ENCODE measurements at places on chromosomes 7 and 10.

- peak; percentile 78 for ATAC-seq
These were observed 16.2 kb upstream of the ZFAND2A start for GRCh38 chr7:1175967-1176851.

DNA sequence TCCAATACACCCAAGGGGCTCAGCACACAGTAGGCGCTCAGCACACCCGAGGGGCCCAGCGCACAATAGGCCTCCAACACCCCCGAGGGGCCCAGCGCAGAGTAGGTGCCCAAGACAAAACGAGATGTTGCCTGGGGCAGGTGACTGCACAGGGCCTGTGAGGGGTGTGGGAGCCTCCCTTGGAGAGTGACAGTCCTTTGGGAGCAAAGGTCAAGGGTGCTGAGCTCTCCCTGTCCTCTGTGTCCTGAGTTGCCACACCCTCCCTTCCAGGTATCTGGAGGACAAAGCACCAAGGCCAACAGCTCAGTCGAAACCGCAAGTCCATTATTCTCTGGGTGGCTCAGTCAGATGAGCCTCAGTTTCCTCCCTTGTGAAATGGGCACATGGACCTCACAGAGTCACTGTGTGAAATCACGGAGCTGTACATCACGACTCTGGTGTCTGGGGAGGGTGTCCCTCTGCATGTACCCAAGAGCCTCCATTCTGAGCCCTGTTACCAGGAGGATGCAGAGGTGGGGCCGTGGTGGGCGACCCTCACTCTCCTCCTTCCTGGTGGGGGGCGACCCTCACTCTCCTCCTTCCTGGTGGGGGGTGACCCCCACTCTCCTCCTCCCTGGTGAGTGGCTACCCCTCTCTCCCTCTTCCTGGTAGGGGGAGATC lies 81.3 kb downstream of the FOXL3 start:
- no peak for ATAC-seq

DNA sequence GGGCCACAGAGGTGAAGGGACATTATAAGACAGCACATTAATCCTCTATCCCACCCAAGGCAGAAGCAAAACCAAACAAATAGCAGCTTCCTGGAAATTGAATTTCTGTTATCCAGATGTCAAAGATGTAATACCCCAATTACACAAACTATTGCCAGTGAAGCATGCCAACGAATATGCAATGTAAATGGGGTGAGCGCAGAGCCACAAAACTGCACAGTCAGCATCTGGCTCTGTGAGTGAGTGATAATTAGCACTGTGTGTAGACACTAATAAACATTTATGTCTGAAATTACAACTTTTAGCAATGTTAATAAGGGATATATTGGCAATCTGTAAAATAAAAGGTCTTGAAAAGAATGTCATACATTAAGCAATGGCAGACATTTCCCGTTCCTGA lies 3.2 kb downstream of the BEND7 start:
- ATAC-seq: no peak

GRCh38 chr7:41955893-41956675 lies 253.2 kb upstream of the INHBA start:
- ATAC-seq: peak; percentile 87

GRCh38 chr7:16509829-16510228 lies 16.8 kb upstream of the LRRC72 start:
- ATAC-seq: no peak

- ATAC-seq: peak; percentile 76
These were observed 224.3 kb downstream of the MDFIC start for GRCh38 chr7:115146148-115146547.

DNA sequence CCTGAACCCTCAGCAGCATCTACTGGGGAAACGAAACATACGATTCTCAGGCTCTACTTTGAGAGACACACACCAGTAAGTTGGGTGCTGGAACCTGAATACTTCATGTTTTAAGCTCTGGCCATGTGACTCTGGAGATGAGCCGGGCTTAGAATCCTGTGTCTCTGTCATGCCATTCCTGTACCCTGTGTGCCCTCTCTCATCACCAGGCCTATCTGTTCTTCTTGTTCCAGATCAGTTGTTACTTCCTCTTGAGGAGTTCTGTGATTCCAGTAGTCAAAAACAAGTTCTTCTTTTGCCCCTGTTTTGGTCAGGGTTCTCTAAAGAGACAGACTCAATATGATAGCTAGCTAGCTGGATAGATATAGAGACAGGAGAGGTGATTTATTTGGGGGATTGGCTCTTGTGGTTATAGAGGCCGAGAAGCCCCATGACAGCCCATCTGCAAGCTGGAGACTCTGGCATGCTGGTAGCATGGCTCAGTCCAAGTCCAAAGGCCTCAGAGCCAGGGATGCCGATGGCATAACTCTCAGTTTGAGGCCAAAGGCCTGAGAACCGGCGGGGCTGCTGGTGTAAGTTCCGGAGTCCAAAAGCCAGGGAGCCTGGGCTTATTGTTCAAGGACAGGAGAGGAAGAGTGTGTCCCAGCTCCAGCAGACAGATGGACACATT lies 54.3 kb downstream of the CHN2 start:
- ATAC-seq: no peak

GRCh38 chr7:157679607-157680006 lies 342.8 kb downstream of the DNAJB6 start:
- no peak for ATAC-seq

DNA sequence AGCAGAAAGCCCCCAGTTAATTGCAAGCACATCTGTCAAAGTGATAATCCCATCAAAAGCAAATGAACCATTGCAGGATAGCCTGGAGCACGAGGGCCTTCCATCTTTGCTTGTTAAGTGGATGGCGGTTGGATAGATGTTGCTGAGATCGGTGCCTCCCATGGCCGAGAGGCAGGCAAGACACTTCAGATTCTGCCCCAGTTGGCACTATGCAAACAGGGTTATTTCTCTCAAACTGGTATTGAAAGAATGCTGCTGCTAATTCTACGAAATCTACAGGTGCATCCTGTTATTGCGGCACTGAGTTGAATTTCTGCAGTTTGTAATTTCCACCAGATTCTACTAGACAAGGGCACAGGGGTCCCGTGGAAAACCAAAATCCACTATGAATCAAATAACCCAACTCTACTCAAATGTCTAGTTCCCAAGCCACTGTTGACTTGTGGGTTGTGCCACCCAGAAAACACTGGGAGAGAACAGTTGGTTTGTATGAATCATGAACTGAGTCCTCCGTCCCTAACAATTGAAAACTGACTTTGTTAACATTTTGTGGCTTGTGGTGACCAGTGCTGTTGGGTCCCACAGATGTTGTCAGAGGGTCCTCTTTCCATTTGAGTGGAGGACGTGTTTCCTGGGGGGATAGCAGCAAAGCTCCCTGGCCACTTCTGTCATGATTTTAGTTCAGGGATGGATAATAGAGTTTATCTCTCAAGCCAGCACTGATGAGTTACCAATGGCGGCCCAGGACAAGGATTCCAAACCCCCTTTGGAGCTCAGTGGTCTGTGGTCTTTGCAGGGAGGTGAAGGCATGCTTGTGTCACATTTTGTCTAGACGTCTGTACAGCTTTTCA lies 7.1 kb upstream of the IL2RA start:
- ATAC-seq: peak; percentile 13

- no peak for ATAC-seq
These were observed 187.9 kb downstream of the PTPRN2 start for GRCh38 chr7:158399762-158400161.

DNA sequence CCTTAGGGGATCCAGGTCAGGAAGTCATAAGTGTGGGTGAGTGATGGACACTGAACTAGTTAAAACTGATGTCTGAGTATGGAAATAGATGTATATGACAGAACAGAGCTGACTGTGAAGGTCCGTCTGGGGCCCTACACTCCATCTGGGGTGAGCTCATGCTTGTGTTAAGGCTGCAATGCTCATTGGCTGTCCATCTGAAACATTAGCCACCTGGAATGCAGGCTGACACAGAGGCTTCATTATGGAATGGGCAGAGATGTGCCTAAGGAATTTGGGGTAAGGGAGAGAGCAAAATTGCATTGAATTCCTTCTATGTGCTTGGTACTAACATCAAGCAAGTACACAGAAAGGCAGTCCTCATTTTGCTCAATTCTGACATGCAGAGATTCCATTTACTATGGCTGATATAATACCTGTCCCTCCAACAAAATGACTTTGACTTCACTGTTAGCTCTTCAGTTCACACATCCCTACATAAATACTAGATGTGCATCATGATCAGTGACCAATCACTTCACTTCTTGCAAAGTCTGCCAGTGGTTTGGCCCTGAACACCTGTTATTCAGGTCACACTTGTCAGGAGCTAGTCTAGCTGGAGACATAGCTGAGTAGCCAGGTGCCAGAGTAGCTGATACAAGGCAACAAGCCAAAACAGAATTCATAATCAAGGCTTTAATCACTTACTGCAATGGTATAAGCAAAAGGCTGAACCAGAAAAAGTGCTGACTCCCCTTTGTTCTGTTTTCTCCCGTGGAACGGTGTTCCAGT lies 128.9 kb upstream of the VWC2 start:
- ATAC-seq: peak; percentile 95

DNA sequence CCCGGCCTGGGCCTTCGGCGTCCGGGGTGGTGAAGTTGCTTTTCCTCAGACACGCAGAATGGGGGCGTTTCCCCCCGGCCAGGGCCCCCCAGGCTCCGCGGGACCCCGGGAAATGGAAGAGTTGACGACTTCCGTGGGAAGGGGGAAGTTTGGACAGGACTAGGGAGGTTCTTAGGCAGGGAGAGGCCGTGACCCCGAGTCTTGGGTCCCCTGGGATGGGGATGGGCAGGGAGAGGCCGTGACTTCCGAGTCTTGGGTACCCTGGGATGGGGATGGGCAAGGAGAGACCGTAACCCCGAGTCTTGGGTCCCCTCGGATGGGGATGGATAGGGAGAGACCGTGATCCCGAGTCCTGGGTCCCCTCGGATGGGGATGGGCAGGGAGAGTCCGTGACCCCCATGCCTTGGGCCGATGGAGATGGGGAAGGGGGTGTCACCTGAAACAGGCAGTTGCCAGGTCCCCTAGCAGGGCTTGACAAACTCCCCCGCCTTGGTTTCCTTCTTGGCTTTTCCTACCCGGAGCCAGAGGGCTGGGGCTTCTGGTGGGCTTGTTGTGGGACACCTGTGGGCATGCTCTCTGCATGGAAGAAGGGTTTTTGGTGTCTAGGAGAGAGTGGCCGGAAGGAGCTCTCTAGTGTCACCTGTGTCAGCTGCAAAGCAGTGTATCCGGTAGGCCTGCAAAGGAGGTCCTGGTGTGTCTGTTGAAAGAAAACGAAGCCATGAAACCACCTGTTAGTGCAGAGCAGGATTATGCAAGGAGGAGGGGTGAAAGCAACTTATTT lies 1.1 kb downstream of the TRRAP start:
- ATAC-seq: peak; percentile 60

DNA sequence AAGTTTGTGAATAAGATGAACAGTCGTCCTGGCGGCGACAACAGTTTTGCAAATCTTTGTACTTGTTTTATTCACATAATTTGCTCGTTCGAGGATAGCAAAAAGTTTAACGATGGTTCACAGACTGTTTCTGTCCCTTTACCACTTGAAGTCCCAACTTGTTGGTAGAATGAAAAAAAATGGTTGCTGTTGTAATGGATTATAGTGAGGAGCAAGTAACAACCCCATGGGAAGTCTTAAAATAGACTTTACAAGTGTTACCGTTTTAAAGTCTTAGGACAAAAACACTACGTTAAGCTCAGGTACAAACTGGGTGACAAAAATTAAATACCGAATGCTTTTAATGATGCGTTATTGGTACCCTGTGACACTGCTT lies 589 bp downstream of the LSM8 start:
- ATAC-seq: no peak

- no peak for ATAC-seq
These were observed 255.5 kb upstream of the YAE1 start for GRCh38 chr7:39310699-39311098.

GRCh38 chr7:96484091-96484490 lies 162.2 kb upstream of the SLC25A13 start:
- no peak for ATAC-seq

GRCh38 chr10:10044922-10045764 lies 972.5 kb upstream of the CELF2 start:
- ATAC-seq: no peak

- ATAC-seq: no peak
These were observed 41.8 kb downstream of the MCMBP start for GRCh38 chr10:119830851-119831250.

DNA sequence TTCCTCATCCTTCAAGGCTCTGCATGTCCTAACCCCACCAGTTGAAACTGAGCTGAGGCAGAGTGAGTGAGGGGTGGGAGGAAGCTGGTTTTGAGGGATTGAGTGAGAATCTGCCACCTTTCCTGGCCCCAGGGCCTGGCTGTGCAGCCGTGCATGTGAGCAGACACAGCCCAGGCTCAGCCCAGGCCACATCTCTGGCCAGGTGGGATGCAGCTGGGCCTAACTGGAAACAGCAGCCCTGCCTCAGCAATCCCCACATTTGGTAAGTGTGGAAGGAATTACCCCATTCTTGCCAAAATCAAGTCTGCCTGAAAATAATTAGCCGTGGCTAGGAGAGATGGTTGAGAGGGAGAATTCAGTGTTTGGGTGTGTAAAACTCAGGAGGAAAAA lies 116.6 kb downstream of the NEURL1 start:
- no peak for ATAC-seq
